ENCODE measurements at places on chromosomes 4 and X.

DNA sequence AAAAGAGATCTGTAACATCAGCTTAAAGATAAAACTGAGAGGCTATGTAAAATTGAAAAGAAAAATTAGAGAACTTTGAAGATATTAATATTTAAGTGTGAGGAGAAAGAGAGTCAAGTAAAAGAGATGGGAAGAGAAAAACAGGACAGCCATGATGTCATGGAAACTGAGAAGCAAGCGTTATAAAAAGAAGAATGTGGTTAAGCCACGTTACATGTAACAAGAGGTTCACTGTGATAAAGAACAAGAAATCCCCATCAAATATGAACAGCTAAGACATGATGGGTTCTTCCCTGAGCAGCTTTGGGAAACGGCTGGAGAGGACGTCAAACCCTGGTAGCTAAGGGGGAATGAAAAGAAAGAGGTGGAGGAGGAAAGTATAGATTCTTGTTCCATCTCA lies 1269.3 kb upstream of the TENM3 start:
- DNase-seq = no peak

GRCh38 chr4:108933046-108933445 lies 170.2 kb upstream of the ETNPPL start:
- DNase-seq = no peak

DNA sequence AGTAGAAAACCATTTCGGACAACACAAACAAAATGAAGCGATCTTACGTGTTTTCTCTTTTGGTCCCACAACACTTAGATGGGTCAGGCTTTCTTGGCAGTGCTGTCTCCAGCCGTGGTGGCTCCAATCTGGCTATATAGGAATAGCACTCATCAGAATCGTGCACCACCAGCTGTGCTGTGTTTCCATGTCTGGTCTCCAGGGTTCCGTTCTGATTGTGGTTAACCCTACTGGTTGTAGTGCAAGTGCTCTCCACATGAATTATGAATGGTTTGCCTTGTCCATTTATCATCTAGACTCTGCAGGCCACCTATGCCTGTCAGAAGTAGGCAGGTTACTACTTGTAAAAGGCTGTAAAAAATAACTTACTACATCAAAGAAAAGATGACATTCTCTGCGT lies 536.3 kb downstream of the IQCM start:
- DNase-seq = no peak

DNA sequence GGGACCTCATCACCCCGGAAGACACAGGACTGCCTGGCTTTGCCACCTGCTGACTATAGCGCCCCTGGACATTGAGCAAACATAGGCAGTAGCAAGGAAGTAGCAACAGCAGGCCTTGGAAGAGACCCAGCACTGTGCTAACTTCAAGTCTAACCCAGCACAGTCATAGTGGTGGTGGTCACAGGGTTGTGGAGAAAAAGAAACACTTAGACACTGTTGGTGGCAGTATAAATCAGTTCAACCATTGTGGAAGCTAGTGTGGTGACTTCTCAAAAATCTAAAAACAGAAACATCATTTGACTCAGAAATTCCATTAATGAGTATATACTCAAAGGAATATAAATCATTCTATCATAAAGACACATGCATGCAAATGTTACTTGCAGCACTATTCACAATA lies 874.0 kb upstream of the EPHA5 start:
- no peak for DNase-seq

- DNase-seq = no peak
These were observed 92.5 kb upstream of the ENPP6 start for GRCh38 chr4:184310171-184310567.

- DNase-seq = no peak
These were observed 209.3 kb downstream of the GPC3 start for GRCh38 chrX:133776072-133776471.

DNA sequence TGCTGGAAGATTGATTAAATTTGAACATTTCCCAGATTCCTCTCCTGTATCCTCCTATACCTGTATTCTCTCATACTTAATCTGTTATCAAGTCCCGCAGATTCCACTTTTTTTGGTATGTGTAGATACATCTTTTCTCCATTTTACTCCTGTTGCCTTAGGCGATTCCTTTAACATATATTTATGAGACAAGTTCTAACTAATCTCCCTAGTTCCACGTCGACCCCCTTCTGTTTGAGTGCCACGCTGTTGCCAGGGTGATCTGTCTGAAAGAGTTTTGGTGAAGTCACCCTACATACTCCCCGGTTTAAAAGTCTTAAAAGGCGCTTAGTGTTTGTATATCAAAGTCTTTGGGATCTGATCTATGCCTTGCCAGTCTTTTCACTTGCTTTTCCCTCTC lies 2.4 kb downstream of the HNRNPH2 start:
- DNase-seq = no peak

GRCh38 chr4:185110375-185110823 lies 32.7 kb upstream of the SLC25A4 start:
- DNase-seq = no peak

- DNase-seq = no peak
These were observed 37.8 kb downstream of the ADD1 start for GRCh38 chr4:2881431-2881830.

GRCh38 chr4:75338352-75338880 lies 175.8 kb downstream of the RCHY1 start:
- DNase-seq = no peak

DNA sequence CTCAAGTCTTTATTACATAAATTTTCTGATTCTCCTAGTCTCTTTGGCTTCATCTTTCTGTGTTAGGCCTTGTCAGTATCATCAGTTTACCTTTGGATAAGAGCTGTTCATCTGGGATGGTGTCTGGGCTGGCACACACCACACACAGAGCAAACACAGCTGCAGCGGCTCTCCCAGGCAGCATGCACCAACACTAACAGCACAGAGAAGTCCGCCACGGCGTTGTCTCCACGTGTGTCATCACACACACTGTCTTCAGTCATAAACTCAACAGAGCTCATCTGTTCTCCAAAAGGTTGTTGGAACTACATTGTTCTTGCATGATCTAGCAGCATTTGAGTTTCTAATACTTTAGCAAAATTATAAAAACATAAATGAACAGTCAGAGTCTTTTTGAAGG lies 851.9 kb upstream of the FRG1 start:
- no peak for DNase-seq

DNA sequence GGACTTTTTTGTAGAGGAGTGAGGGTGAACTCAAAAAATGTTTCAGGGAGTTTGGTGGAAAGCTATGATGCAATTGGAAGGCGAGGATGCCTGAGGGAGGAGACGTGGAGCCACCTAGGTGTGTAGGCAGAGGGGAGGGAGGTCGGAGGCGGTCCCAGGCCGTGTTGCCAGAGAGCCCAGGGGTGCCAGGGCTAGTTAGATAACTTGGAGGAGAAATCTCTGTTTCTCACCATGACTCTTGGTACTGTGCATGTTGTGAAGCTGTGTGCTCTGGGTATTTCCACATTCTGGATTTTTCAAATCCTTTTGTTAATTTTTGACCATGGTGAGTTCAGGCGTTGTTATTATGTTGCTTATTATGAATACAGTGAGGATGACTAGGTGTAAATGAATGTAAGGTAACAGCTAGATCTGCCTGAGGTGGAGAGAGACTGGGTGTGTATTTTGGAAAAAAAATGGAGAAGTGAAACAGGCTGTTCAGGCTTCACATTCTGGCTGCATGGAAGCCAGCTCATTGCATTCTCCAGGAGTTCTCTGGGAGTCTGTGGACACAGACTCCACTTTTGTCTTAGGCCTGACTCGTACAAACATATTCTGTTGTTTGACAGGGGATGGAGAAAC lies 4.5 kb downstream of the RAB9A start:
- DNase-seq = no peak

DNA sequence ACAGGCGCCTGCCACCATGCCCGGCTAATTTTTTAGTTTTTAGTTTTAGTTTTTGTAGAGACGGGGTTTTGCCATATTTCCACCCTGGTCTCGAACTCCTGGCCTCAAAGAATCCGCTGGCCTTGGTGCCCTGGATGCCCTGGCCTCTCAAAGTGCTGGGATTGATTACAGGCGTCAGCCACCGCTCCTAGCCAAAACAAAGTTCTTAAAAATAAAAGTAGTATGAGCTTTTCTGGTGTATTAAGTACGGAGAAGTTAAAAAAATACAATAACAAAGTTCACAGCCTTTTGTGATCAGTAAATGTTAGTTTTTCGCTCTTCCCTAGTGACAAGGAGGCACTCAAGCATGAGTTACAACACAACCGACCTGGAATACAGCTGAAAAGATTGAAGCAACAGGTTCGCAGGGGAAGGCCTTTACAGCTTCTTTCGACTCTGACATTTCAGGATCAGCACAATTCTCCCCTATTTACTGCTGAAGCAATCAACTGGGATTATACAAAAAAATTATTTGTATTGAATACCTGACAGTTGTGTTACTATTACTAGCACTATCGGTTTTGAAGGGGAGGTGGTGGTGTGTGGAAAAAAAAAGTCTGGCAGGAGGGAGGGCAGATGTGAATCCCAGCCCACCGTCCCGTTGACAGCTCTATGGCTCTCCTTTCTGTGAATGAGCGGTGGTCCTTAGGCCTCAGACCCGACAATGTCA lies 893 bp upstream of the METAP1 start:
- no peak for DNase-seq

DNA sequence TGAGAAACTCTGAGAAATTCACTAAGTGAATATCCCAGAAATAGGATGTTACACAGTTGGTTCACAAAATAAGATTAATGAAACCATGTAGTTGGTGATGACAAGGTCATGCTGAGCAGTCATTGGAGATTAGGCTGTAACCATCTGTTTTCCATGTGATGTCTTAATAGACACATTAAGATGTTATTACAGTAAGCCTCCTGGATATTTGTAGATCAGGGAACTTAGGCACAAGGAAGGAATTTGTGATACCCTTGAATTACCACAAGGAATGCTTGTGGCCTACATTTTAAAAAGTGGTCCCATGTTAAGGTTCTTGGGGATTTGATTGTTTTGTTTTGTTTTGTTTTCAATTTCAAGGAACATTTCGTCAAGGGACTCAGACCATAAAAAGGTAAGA lies 185.6 kb upstream of the BANK1 start:
- DNase-seq = no peak

- no peak for DNase-seq
These were observed 24.6 kb downstream of the TRO start for GRCh38 chrX:54945224-54945623.

DNA sequence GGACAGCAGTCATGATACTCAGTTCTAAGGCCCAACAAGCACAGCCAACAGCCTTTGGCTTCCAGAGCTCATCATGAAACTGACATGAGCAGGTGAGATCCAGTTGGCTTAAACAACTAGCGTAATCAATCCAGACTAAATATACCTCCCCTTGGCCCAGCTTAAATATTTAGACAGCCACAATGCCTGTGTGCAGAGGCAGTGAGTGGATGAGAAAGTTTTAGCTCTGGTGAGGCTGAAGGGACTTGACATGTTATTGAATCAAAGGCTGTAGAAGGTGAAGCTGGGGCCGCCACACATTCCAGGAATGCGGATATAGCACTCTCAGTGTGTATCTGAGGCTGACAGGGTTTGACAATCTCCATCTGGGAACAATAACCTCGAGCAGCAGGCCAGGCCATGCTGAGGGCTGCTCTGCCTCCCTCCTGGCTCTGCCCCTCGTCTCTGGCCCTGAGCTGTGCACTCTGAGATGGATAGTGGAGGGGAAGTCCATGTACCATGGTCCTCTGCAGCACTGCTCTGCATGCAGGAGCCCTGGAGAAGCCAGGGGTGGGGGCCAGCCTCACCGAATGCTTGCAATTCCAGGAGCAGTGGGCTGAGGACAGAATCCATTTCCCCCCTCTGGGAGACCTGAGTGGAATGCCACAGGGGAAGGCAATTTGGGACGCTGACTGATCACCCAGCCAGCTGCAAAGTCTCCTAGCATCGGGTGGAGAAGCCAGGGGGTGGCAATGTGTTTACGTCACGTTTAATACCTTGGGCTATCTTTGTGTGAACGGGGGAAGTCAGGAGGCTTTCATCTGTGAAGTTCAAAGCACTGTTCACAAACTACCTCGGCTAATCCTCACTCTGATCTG lies 37.3 kb upstream of the RASL11B start:
- no peak for DNase-seq

- DNase-seq = no peak
These were observed 7.0 kb upstream of the TRPC5OS start for GRCh38 chrX:111868726-111869638.

DNA sequence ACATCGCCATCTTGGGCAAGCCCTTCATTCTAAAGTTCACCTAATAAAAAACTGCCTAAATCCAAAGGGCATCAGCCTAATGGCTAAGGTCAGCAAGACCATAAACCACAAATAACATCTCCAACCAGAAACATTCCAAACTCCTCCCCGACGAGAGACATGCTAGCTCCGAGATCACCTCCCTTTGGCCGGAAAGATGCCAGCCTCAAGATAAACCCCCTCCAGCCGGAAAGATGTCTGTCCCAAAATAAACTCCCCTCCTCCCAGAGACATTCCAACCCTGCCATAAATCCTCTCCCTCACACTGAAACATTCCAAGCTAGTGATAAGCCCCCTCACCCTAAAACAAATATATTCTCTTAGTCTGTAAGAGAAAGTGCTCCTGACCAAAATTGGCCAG lies 13.3 kb upstream of the DYNLT3 start:
- no peak for DNase-seq

All from NK-92 treated with Interleukin-12 subunit alpha and Interleukin-12 subunit beta, amount 100 ng/mL, for 24 hours (cell line).